ENCODE measurements at places on chromosomes 2 and 18.

- no peak for DNase-seq
Observed at GRCh38 chr2:101733257-101733993, 35.9 kb downstream of the MAP4K4 start.

DNA sequence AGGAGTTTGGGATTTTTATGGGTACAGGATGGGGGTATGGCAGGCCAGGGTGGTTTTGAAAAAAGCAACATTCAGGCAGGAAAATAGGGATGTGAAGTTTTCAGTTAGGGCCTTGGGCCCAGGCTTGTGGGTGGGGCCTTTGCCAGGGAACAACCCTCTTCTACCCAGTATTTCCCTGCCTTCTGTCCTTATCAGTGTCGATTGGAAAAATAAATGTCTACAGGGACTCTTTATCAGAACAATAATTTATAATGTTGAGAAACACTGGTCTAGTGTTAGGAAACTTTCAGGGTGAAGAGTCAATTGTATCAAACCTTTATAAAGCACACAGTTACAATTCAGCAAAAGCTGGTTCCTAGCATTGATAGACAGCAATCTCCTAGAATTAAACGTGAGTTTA lies 214.1 kb upstream of the NABP1 start:
- DNase-seq: no peak

GRCh38 chr2:101132202-101132601 lies 19.0 kb downstream of the TBC1D8 start:
- no peak for DNase-seq

- DNase-seq: no peak
Observed at GRCh38 chr2:77602771-77603170, 80.6 kb upstream of the LRRTM4 start.

DNA sequence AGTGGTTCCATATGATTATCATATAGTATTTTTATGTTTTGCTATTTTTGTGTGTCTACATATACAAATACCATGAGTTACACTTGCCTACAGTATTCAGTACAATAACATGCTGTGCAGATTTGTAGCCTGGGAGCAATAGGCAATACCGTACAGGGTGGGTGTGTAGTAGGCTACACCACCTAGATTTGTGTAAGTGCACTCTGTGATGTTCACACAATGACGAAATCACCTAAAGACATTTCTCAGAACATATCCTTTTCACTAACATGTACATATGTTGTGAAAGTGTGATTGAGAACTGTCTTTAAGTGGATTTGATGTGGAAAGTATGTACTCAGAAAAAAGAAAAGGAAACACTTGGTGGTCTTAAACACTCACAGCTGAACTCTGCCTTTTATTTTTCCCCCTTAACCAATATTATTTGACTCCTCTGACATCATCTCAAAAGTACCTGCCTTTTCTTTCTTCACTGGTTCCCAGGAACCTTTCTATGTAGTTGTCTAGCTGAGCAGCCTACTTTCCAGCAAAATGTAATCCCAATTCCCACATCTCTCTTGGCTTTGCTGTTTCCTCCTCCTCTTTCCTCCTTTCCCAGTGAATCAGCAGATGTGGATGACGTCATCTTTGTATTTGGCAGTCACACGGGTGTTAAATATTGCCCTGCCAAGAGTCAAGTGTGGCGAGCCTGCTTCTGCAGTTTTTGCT lies 47.7 kb downstream of the OSBPL6 start:
- peak; percentile 43 for DNase-seq

GRCh38 chr2:237585590-237586221 lies 4.8 kb downstream of the RAB17 start:
- DNase-seq: no peak

- DNase-seq: no peak
Observed at GRCh38 chr2:10301941-10302478, 694 bp upstream of the HPCAL1 start.

- DNase-seq: peak; percentile 24
Observed at GRCh38 chr2:197628043-197628500, 47.3 kb downstream of the RFTN2 start.

DNA sequence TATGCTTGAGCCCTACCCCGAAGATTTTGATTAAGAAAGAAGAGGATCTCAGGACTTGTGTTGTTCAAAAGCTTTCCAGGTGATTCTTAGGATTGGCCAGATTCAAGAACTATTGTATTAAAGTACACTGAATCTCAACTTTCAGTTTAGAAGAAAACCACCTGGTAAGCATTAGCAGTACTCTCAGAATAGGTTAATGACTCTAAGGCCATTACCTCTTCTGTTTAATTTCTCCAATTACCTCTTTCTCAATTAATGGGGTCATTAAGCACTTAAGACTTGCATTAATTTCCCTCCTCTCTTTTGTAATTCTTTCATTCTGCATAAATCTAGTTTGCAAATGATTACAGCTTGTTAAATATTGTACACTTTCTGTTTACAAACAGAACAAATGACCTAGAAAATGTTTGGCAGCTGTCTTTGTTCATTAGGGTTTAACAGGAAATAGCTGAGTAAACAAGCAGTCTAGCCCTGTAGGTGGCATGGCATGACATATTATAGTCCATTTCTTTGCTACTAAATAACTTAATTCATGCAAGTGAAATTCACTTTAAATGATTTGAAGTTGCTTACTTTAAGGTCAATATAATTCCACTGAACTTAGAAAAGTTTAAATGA lies 20.4 kb upstream of the TDRD15 start:
- no peak for DNase-seq

DNA sequence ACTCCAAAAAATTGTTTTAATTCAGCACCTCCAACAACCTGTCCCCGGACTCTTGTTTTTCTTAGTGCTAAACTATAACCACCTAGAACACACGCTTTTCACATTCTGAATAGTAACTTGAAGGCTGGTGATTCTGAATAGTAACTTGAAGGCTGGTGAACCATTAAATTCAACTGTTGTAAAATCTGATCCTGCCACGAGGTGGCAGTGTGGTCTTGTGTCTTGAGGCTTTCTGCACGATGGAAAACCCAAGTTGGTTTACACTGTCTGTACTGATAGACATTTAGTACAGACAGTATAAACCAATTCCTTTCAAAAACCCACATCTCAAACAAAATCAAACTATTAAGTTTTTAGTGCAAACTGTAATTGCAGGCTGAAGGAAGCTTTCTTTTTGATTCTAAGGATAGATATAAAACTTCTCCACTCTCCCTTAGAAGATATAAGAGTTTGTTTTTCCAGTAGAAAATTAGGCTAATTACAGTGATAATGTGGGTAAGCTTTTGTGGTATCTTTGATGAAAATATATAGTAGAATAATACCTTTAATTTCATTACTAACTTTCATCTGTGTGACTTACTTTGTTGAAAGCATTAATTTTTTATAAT lies 57.6 kb downstream of the VAPA start:
- peak; percentile 69 for DNase-seq

Measured in iPS-NIHi11 (cell line).